ENCODE measurements at places on chromosomes 2 and 18.

- DNase-seq: no peak
Observed at GRCh38 chr2:101759162-101759561, 61.7 kb downstream of the MAP4K4 start.

DNA sequence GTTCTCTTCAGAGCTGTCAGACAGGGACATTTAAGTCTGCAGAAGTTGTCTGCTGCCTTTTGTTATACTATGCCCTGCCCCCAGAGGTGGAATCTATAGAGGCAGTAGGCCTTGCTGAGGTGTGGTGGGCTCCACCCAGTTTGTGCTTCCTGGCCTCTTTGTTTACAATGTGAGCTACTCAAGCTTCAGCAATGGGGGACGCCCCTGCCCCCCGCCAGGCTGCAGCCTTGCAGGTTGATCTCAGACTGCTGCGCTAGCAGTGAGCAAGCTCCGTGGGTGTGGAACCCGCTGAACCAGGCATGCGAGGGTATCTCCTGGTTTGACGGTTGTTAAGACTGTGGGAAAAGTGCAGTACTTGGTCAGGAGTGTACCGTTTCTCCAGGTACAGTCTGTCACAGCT is 24.0 kb upstream of the PAIP2B start:
- no peak for DNase-seq

DNA sequence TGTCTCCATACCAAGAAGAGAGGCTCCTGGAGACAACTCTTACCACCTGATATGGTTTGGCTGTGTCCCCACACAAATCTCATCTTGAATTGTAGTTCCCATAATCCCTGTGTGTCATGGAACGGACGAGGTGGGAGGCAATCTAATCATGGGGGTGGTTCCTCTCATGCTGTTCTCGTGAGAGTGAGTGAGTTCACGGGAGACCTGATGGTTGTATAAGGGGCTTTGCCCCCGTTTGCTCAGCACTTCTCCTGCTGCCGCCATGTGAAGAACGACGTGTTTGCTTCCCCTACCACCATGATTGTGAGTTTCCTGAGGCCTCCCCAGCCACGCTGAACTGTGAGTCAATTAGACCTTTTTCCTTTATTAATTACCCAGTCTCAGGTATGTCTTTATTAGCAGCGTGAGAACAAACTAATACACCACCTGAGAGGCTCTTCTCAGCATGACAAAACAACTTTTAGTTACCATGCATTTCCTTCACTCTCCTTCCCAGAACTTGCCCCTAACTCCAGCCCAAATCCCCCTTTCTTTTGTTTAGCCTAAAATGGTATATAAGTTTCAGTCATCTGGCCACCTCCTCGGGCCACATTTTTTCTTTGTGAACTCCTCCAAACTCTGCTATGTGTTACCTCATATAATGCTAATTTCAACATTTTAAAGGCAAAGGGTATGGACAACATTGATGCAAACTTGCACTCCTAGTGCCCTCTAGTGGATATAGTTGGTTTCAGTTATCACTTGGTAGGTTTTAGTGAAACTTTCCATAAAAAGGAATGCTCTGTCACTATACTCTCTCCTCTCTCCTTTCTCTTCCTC is 58.6 kb upstream of the SLC25A52 start:
- DNase-seq: no peak

DNA sequence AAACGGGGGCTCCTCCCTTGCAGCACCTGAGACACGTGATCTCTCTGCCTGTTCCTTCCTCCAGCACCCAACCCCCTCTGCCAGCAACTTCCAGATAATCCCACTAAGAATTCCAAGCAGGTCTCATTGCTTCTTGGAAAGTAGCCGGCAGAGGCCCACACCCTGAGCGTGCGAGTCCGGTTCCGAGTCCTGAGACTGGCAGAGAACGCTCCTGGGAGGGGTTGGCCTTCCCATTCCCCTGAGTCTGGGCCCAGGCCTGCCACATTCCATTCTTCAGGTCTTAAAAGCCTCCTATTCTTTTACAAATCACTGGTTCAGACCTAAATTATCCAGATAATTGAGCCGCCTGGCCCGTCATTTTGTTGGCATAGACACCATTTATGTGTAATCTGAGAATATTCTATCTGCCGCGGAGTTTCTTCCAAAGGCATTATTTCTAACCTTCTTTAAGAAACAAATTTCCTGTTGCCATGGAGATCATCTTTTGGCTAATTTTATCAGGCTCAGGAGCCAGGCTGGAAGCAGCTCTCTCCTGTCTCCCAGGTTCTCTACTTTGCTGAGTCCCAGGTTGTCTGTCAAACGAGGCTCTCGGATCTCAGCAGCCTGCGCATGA is 165.4 kb downstream of the MYCN start:
- DNase-seq: no peak

DNA sequence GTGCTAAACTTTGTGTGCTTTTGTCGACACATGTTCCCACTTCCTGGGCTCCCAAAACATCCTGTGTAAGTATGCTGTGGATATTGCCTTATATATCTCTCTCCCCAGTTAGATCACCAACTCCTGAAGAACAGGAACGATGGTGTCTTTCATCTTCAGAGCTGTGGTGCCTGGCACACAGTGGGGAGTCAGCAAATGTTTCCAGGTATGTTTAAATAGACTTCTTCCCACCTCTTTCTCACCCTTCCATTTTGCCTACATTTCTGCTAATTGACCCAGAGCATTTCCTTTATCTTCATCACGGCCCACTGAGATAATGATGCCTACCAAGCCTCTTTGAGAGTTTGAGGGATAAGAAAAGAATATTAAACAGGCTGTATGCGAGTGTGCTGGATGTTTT is 60.7 kb downstream of the RND3 start:
- no peak for DNase-seq

GRCh38 chr2:201642086-201642578 is 1.2 kb downstream of the TMEM237 start:
- DNase-seq: no peak

DNA sequence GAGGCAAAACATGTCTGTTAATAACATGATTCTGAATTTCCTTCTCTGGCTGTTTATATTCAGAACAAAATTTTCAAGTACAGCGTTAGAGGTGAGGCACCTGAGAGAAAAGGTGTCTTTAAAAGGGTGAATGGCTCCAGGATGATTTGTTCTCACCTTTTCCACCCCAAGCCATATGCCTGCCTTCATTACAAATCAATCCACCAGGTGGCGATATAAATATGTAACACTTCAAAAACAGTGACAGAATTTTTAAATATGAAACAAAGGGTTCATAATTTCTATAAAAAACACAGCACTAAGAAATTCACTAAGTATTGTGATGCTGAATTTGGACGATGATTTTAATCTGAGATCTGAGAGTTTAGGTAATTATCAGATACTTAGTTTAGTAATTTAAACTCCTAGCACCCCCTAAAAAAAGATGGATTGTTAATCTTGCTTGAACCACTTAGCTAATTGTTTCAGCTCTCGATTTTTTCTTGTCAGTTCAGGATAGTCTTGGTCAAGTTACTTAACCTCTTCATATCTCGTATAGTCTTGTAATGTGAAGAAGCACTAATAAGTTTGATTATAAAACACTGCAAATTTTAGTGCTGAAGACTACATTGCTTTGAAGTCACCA is 528.8 kb downstream of the CPS1 start:
- no peak for DNase-seq

GRCh38 chr2:149507974-149508373 is 79.6 kb downstream of the MMADHC start:
- DNase-seq: no peak

Measured in stimulated activated CD4-positive, alpha-beta T cell treated with anti-CD3 and anti-CD28 coated beads, Interleukin-4, amount 100 ng/mL, for 1 hour (primary cell).